ENCODE measurements at places on chromosomes 12 and 14.
A peak's percentile ranks its signal among the peaks of the same experiment; 100 is the strongest.

- no peak for DNase-seq
Measured at GRCh38 chr14:69320581-69321365, 60.8 kb downstream of the GALNT16 start.

GRCh38 chr14:29348504-29348903, 579.1 kb downstream of the PRKD1 start:
- no peak for DNase-seq

- no peak for DNase-seq
Measured at GRCh38 chr12:104223712-104224111, 8.1 kb downstream of the TXNRD1 start.

GRCh38 chr12:106223485-106224354, 24.1 kb downstream of the CKAP4 start:
- DNase-seq = peak; percentile 57

DNA sequence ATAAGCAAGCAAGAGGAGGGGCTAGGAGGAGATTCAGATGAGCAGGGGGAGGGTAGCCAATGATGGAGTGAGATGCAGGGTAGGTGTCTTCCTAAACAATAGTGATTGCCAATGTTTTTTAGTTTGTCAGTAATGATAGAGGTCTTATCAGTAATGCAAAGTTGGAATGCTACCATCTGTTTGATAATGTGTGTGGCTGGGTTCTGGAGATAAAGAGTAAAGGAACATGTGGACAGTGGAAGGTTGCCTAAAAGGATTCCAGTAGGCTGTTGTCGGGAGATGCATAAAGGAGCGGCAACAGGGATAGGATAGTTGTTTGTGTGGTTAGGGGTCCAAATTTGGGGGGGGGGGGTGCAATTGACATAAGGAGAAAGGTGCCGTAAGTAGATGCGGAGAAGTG, 52.5 kb downstream of the TESPA1 start:
- DNase-seq = no peak

- no peak for DNase-seq
Measured at GRCh38 chr14:37122288-37122687, 50.1 kb downstream of the SLC25A21 start.

DNA sequence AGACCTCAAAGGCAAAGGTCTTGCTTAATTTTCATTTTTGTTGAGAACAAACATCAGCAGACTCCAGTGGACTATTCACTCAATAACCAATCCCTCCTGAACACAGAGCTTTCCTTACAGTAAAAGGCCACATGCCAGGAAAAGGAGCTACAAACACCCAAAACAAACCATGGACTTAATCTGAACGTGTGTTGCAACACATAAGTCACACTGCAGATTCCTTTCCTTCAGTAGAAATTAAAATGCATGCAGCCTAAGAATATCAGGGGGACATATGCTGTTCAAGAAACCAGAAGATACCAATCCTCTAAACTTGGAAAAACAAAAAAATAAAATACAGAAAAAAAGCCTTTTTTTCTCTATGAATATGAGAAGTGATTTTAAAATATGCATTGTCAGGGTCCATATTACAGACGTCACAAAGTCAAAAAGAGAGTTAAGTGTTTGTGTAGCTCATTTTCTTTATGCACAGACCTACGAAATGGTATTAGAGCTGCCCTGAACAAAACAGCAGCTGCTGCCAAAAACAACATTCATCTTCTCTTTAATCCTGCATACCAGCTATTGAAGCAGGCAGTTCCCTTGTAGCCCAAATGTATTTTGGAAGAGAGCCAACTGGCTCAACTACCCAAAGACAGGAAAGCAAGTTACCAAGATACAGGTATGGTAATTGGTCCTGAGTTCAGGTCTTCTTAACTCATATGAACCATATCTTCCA, 26.2 kb downstream of the KITLG start:
- no peak for DNase-seq

GRCh38 chr12:119134284-119135072, 44.3 kb upstream of the HSPB8 start:
- DNase-seq = no peak

- DNase-seq = no peak
Measured at GRCh38 chr12:53601296-53601847, 24.8 kb downstream of the ATF7 start.

DNA sequence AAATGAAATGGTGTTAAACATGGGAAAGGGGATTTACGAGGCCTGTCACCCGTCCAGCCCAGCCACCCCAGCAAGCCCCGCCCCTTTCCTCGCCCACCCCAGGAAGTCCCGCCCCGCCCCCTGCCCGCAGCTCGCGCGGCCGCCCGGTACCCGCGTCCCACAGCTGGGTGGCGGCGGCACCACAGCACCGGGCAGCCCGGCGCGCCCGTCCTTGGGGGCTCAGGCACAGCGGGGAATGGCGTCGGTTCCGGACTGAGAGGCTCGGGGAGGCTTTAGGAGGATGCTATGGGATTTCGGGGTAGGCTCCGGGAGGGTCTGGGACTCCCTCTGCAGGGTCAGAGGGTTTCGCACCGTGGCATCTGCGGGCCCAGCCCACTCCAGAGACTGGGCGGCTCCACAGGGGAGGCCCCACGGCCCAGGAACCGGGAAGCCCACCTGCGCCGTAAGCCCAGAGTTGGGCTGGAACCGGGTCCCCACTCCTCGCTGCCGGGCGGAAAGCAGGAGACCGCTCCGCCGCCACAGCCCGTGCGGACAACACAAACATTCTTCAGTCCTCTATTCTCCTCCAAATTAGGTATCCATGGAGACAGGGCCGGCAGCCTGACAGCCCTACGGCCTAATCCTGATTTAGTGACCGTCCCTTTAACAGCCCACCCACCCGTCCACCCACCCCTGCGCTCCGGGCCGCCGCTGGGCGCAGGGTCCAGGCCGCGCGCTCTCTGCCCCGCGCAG, 1.4 kb downstream of the FIGNL2 start:
- no peak for DNase-seq

- DNase-seq = no peak
Measured at GRCh38 chr14:75715926-75716780, 55.1 kb downstream of the TTLL5 start.

DNA sequence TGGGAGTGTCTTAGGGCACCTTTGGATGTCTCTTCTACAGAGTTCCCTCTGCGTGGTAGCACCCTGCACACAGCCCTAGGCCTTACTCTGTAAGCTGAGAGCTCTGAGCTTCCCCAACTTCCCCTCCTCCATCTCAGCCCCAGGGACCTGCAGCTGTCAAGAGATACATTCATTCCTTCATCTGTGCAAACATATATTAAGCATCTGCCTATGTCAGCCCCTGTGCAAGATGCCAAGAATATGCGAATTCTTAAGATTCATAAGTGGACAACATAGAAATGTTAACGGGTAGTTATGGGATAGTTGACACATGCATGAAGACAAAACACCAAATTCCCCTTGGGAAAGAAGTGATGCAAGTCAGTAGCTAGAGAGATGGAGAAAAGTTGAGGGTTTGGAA, 190.8 kb downstream of the SLC41A2 start:
- DNase-seq = no peak

DNA sequence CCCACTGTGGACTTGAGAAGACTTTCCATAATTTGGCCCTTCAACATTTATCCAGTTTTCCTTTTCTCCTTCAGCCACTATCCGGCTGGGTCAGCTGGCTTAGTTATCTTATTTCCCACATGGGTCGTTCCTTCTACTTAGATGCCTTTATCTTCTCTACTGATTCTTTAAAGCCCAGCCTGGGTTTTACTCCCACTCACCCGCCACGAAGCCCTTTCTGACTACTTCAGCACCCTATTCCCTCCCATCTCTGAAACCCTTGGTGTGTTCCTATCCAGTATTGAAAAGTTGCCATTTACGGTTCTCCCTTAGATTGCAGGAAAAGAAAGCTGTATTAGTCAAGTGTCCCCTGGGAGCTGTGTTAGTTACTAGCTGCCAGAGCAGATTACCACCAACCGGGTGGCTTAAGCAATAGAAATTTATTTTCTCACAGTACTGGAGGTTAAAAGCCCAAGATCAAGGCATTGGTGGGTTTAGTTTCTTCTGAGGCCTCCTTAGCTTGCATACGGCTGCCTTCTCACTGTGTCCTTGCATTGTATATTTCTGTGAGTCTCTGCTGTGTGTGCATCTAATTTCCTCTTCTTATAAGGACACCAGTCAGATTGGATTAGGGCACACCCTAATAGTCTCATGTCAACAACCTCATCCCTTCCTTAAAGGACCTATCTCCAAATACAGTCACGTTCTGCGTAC, 105.5 kb downstream of the GPATCH2L start:
- DNase-seq = no peak

DNA sequence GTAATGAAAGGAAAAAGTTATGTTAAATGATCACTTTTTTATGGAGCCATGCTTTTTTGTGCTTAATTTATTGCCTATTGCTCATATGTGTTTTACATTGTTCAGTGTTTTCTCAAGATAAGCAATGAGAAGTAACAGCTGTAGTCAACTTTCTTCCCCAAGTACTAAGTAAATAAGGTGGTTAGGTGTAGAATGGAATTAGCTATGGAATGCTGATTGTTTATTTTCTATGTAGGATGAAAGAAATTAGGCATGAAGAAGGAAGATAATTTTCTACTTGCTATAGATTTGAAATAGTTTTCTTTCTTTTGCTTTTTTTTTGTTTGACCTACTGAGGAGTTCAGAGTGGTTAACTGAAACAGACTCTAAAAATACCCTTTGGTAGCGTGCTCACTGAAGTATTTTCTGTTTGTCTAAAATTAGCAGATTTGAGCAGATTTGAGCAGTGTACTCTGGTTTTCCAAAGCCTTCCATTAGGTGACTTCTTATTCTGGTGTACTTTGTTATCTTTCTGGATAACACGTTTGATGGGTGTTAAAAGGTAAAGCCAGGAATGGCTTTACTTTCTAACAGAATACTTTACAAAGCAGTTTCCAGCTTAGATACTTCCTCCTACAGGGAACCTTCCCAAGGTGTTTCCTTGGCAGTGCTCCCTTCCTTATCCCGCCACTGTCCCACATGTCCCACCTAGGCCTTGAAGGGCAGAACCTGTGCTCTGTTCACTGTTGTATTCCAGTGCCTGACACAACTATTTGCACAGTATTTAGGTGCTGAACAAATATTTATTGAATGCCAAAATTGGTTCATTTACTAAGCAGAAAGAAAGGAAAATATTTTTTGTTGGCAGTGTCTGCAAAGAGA, 56.0 kb downstream of the RASSF3 start:
- DNase-seq = no peak

- DNase-seq = peak; percentile 85
Measured at GRCh38 chr12:109052414-109053323, at the start of gene USP30. USP30 (plus strand) TSS chr12:109052576; CDS start chr12:109052679, 103 bp downstream.

DNA sequence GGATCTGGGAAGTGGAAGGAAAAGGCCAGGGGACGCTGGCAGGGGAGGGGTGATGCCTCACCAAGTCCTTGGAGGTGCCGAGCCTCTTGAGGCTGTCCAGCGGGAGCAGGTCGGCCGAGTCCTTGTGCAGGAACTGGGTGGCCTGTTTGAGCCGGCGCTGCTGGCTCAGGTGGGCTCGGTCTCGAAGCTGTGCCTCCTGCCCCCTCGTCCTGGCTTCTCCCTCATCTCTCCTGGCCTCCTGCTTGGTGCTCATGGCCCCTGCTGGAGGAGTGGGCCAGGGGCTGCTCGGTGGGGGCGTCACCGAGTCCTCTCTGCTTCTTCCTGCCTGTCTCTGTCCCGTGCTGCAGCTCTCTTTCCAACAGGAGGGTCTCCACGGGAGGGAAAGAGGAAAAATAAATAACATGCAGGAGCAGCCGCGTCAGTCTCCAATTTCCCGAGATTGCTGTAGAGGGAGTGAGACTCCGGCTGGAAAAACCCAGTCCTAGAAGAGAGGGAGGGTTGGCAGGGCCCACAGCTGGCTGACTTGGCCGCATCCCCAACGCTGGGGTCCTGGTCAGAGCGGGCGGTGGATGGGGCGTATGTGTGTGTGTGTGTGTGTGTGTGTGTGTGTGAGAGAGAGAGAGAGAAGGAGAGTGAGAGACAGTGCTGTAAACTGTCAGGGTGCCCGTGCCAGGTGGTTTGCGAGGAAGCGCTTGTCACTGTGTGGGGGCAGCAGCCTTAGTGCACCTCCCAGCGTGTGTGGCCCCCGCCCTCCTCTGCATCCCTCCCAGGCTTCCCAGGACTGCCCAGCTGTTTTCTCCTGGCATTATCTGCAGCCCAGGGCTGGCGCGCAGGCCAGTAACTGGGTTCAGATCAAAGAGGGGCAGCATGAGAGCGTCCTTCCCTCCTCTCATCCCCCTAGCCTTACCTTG, at the start of gene NRIP2:
Gene NRIP2 (minus strand): TSS at position 455 of the 911 bp plus-strand sequence. CDS start 52 bp downstream, at position 403.
- DNase-seq = peak; percentile 87

DNA sequence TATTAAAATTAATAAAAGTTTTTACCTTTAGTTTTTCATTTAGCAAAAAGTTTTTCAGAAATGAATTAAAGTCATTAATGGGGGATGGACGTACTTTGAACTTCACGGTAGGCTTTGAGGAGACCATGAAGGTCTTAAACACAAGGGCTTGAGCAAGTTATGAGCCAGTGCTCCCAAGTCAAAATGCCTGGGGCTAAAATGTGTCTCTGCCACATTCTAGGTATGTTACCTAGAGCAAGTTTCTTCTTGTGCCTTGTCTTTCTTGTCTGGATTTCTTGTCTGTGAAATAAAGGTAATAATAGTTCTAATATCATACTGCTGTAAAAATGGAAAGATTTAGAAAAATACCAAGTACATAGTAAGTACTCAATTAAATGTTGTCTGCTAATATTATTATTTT, 132.7 kb upstream of the USP15 start:
- no peak for DNase-seq

- DNase-seq = no peak
Measured at GRCh38 chr12:124720681-124721500, 142.8 kb downstream of the SCARB1 start.

GRCh38 chr12:122031342-122032216, 9.9 kb downstream of the BCL7A start:
- DNase-seq = no peak

DNA sequence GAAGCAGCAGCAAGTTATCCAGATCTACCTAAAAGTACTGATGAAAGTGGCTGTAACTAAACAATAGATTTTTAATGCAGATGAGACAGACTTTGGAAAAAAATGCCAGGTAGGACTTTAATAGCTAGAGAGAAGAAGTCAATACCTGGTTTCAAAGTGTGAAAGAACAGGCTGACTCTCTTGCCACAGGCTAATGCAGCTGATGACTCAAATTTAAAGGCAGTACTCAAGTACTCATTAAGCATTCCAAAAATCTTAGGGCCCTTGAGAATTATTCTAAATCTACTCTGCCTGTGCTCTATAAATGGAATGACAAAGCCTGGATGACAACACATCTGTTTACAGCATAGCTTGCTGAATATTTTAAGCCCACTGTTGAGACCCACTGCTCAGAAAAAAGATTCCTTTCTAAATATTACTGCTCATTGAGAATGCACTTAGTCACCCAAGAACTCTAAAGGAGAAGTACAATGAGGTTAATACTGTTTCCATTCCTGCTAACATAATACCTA, 68.6 kb upstream of the SYT1 start:
- DNase-seq = no peak

GRCh38 chr12:65389436-65389835, 111.0 kb downstream of the MSRB3 start:
- no peak for DNase-seq

DNA sequence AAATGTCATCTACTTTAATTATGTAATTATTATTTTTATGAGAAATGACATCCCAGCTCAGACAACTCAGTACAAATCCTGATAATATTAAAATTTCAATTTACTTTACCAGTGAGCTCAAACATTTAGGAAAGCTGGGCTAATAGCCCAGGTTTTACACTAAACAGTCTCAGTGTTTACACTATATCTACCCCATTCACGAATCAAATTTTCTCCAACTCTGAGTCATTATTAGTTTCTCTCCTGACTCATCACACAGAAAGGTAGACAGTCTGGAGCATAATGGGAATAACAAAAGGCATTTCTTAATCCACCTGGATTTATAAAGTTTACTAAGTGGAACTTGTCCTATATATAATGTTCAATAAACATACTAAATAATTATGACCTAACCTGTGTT, 5.7 kb downstream of the PAWR start:
- no peak for DNase-seq

GRCh38 chr14:93068711-93069110, 47.0 kb downstream of the ITPK1 start:
- DNase-seq = no peak

Data from right lung (tissue), 10 donors.